ENCODE measurements at places on chromosomes 5 and 9. TPM values are rescaled to one million over a fixed set of nuclear protein-coding genes. Genes with fewer than 3 reads are reported as not detected.

Gene HAPLN1
- total RNA-seq: 0.55 TPM

Gene FLT4
- 0.37 TPM for total RNA-seq

Gene UGT3A2
- not detected for total RNA-seq

Gene TLR4
- total RNA-seq: 4.1 TPM

Gene SLC6A18
- not detected for total RNA-seq
